ENCODE measurements at places on chromosomes 16 and 17.

- no peak for DNase-seq
These were observed 119.2 kb upstream of the CRHR1 start for GRCh38 chr17:45664921-45665320.

GRCh38 chr16:18800293-18800692, 1.1 kb downstream of the ARL6IP1 start:
- DNase-seq = no peak

- DNase-seq = no peak
These were observed 72.0 kb upstream of the DNAJA2 start for GRCh38 chr16:47045459-47045858.

DNA sequence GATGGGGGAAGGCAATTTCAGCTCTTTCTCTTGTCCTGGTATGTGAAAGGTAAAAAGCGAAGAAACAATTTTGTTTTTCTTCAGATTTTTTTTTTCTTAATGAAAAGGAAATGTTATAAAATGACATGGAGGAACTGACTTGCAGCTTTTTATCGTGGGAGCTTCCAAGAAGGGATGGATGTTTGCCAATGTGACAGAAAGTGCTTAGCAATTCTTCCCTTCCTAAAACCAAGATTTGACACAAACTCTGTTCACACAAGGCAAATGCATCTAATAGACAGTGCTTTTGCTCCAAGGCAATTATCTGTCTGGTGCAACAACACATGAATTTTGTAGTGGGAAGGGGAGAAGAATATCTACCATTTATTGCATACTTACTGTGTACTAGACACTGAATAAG, 988.5 kb downstream of the CDH11 start:
- no peak for DNase-seq

- no peak for DNase-seq
These were observed 2.3 kb upstream of the IL4R start for GRCh38 chr16:27311448-27311830.

All from GOT3 (cell line).